ENCODE measurements at places on chromosomes 12 and 14. TPM values are rescaled to one million over a fixed set of nuclear protein-coding genes. Genes with fewer than 3 reads are reported as not detected.

CBLN3 gene
- 1.2 TPM for total RNA-seq

ANO2 gene
- total RNA-seq: 5.7 TPM

GDF11 gene
- 9.0 TPM for total RNA-seq

C12orf57 gene
- 437 TPM for total RNA-seq

MYF6 gene
- total RNA-seq: not detected
